ENCODE measurements at places on chromosomes 5 and 9.

DNA sequence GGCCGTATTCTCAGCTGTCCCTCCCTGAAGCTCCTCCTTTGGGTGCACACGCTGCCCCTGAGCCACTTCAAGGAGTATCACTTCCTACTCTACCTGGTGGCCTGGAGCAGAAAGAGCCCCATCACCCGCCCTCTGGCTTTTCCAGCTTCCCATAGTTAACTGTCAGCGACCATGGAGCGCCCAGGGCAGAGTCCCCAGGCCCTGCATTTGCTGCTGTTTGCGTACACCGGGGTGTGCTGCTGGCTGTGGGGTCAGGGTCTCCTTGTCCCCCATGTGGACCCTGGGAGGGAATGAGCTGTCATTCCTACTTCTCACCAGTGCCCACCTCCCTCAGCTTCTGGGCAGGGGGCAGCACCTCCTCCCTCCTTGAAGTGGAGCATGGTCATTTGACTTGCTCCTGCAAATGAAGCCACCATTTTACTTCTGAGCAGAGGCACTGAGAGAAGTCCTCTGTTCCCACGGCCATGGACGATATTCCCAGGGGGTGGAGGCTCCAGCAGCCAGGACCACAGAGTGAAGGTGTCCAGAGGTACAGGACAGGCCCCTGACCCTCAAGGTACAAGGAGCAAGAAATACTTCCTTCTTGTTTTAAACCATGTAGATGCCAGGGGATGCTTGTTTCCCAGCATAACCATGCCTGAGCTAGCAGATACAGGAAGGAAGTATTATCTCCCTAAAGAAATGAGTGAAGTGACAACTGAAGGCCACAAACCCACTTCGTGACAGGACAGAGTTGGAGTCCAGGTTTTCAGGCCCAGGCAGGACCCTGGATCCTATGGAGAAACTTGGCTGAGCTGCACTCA lies 40.6 kb upstream of the COL5A1 start:
- DNase-seq, result no peak

- no peak for DNase-seq
Observed at GRCh38 chr5:33209252-33209651, 231.5 kb upstream of the TARS1 start.

DNA sequence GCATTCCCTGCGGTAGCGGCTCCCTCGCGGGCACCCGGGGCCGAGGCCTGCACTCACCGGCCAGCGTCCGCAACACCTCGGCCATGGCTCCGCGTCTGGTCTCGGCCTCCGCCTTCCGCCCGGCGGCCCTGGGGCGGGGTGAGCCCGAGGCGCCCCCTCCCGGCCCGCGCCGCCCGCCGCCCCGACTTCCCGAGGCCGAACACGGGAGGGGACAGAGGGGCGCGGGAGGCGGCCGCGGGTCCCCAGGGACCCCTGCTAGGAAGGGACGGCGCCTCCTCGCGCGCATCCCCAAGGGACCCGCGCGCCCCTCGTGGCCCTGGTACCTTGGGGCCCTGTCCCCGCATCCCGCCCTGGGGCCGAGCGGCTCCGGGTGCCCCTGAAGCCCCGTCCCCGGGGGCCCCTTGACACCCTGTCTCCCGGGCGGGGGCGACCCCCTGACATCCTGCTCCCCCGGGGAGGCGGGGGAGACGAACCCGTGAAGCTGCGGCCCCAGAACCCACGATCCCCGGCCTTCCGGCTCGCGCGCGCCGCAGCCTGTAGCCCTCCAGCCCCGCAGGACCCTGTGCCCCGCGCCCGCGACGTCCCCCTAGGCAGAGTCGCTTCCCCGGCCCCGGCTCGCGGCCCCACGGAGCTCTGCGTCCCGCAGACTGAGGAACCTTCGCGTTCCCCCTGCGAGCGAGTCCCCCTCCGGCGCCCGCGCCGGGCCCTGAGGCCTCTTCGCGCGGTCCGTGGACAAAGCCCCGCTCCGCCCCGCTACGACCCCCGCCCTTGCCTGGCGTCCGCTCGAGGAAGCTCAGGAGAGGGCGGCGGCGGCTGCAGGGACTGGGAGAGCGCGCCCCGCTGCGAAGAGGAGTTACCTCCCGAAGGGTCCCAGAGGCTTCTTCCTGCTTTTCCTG lies at the start of gene ABO:
Gene ABO, minus strand, starts transcription at position 97 of the 896 bp plus-strand sequence.
- no peak for DNase-seq

DNA sequence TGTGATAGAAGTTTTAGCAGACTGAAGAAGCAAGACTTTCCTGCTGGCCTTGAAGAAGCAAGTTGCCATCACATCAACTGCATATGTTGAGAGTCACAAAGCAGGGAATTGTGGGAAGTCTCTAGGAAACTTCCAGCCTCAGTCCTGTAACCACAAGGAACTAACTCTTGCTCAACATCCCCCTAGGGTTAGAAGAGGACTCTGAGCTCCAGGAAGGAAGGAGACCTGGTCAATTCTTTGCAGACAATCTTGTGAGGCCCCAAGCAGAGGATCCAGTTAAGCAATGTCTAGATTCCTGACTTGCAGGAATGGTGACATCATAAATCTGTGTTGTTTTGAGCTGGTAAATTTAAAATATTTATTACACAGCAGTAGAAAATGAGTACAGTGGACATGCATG lies 18.6 kb upstream of the ZNF366 start:
- no peak for DNase-seq

- no peak for DNase-seq
Observed at GRCh38 chr5:127587246-127587917, 61.5 kb upstream of the CTXN3 start.

- no peak for DNase-seq
Observed at GRCh38 chr9:122207096-122207495, 21.7 kb downstream of the LHX6 start.

DNA sequence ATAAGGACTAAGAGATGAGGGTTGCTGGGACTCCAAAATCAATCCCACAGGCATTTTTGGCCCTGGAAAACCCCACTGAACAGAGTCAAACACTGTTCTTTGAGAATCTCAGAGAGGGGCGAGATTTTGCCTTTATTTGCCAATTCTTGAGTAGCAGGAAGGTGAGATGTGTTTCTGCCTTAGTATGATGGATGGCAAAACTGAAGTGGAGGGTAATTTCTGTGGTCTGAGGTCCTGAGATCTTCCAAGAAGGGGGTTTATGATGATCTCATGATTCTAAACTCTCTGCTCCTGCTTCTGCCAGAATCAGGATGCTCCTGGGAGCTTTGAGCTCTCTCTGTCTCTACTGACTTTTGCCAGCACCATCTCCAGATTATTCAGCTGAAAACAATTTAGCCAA lies 174.8 kb upstream of the CLINT1 start:
- no peak for DNase-seq

GRCh38 chr9:101354765-101355708 lies 29.8 kb downstream of the BAAT start:
- no peak for DNase-seq

- no peak for DNase-seq
Observed at GRCh38 chr9:100219347-100219746, 120.3 kb downstream of the INVS start.

DNA sequence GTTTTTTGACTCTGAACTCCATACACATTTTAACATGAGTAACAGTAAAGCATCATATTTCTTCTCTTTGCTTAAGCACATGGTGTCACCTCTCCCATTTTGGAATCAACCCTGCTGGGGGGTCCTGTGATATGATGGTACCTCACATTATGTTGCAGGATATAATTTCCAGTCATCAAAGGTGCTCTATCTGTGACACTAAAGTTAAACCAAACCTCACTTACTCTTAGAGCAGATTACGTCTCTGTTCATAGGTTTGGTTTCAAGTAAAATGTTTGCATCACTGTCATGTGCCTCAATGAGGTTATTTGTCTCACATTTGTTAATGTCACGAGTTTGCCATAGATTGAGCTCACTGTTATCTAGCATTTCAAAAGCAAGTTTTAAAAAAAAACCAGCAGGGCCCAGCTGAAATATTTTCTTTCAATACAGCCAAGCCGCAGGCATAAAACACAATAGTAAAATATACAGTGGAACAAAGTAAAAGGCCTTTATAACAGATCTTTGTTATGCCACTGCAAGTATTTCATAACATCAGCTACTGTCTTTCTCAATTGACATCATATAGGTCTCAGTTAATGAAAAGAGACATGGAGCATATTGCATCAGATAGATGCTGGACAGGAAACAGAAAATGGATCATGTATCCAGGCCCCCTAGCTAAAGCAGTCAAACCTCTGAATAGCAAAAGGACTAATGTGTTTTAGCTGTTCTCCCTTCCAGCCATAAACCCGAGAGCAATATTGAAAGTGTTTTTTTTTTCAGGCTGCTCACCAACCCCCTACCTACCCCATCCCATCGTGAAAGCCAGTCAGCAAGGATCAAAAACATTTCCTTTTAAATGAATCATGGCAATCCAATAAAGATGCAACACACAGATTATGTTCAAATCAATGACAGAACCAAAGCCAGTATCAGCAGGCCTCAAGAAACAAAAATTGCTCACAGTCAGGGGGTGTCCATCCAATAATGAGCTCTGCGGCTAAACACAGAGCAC lies 182.1 kb upstream of the ITGA1 start:
- no peak for DNase-seq

DNA sequence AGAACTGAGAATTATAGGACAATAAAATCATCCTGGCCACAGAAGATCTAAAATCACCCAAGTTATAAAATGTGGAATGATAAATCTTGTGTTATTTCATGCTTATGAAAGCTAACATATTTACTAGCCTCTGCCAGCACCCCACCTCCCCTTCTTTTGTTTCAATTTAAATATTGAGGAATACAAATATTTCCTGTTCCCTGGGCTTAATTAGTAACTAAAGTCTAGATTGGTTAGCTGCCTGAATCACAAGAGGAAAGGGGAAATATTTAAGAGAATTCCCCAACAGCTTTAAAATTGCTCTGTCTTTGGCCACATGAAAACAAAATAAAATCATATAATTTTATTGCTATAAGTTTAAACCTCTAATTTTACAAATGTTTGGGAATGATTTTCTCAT lies 287.0 kb downstream of the PRELID2 start:
- DNase-seq, result no peak

GRCh38 chr5:9209846-9210492 lies 335.9 kb downstream of the SEMA5A start:
- no peak for DNase-seq

- no peak for DNase-seq
Observed at GRCh38 chr5:179620703-179621350, 2.6 kb downstream of the HNRNPH1 start.

- DNase-seq, result no peak
Observed at GRCh38 chr9:94720846-94721549, 5.5 kb upstream of the AOPEP start.

Measured in effector memory CD8-positive, alpha-beta T cell (primary cell).